ENCODE measurements at places on chromosomes 2 and 18.

DNA sequence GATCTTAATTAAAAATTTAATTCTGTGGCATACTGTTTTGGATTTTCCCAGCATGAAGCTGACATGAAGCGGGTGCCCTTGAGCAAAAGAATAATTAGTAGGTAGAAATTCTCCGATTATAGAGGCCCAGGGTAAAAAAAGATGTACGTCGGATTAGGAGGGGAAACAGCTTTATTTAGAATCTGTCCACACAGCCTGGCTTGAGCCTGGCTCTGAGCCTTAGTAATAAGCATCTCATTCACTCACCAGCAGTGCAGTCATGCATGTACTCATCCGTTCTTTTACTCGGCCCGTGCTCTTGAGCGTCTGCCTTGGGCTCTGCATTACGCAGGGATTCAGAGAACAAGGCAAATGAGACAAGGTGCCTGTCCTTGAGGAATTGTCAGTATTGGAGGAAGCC lies 219.3 kb downstream of the AGAP1 start:
- no peak for DNase-seq

- no peak for DNase-seq
These were observed 24.8 kb upstream of the SCN7A start for GRCh38 chr2:166518634-166519390.

- peak; percentile 63 for DNase-seq
These were observed 84.2 kb upstream of the LAPTM4A start for GRCh38 chr2:20135631-20136050.

GRCh38 chr2:151363709-151364108 lies 6.3 kb downstream of the TNFAIP6 start:
- DNase-seq, result no peak

DNA sequence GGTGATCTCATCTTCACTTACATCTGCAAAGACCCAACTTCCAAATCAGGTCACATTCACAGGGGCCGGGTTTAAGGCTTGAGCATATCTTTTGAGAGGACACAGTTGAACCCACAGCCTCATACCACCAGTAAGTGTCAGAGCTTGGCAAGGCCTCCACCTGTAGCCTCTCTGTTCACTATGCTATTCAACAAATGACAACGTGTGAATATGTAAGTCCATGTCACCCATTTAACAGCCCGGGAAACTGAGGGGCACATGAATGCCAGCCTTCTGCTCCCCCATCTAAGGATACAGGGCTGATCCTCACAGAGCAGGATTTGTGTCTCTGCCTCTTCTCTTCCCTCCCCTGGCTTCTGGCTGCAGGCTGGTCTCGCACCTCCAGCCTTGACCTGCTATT lies 3.5 kb upstream of the KCNF1 start:
- DNase-seq, result no peak

- DNase-seq, result no peak
These were observed 205.8 kb downstream of the ZNF385B start for GRCh38 chr2:179655627-179656026.

- peak; percentile 65 for DNase-seq
These were observed 435.4 kb downstream of the BCL11A start for GRCh38 chr2:60118061-60118460.

DNA sequence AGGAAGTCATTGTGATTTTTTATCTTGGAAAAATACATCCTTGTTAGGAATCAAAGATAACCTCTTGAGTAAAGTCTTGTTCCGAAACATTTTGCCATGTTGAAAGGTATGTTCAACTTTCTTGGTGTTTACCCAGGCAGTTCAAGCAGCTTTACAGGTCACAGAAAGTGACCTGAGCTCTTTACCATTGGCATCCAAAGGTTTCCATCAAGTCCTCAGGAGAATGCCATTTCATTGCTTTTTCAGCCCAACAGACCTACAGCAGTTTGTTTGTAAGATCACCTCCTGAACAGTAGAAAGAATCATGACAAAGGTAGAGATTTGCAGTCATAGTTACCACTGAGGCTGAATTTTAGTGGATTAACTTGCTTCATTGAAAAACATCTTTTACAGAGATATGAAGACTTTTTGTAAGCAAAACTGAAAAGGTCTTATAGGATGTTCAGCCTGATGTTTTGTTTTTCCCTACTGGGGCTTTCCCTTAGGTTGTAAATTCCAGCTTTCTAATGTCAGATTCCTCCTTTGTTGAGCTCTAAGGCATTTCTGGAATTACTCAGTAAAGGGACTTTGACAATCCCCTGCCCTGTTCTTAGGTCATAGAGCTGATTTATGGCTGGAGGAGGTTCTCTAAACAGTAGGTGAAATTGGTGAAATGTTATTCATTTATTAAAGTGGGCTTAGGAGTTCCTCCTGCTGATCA lies 236.8 kb upstream of the RBMS1 start:
- no peak for DNase-seq

GRCh38 chr2:128166746-128167353 lies 75.8 kb downstream of the UGGT1 start:
- no peak for DNase-seq

- DNase-seq, result no peak
These were observed 94.1 kb upstream of the SLC14A2 start for GRCh38 chr18:45521136-45521535.

DNA sequence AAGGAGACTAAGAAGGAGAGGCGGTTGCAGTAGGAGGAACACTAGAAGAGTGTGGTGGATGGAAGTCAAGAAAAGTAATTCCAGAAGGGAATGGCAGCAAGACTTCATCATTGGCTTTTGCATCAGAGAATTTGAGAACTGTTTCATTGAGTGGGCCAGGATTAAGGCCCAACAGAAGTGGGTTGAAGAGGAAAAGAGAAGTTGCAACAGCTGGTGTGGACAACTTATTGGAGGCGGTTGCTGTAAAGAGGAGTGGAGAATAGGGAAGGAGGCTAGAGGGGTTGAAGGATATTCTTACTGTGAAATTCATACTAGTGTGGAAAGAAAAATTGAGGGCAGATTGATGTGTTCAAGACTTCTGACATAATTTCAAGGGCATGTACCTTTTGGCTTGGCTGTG lies 168.7 kb upstream of the FN1 start:
- DNase-seq, result no peak

DNA sequence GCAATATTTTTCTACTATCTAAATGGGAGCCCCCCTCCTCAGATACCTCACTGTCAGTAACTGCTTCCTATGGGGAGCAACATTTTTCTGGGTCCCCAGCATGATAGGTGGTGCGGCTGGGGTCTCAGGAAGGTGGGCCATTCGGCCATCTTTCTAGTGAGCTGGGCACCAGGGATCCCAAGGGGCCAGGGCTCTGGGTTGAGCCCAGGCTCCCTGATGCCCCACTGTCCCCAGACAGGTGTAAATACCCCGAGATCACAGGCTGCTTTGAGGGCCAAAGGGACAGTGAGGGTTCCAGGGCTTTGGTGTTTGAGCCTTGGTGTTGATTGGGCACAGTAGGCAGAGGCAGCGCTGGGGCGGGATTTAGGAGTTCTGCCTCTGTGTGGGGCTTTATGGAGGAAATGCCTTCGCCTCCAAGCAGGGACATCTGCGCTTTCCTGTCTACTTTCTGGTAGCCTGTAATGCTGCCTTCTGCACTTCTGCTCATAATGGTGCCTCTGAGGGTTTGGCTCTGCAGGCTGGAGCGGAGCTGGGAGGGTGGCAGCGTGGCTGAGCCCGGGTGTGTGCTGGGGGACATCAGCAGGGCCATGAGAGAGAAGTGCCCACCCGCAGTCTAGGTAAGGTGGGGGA lies 5.3 kb downstream of the ITM2C start:
- no peak for DNase-seq

DNA sequence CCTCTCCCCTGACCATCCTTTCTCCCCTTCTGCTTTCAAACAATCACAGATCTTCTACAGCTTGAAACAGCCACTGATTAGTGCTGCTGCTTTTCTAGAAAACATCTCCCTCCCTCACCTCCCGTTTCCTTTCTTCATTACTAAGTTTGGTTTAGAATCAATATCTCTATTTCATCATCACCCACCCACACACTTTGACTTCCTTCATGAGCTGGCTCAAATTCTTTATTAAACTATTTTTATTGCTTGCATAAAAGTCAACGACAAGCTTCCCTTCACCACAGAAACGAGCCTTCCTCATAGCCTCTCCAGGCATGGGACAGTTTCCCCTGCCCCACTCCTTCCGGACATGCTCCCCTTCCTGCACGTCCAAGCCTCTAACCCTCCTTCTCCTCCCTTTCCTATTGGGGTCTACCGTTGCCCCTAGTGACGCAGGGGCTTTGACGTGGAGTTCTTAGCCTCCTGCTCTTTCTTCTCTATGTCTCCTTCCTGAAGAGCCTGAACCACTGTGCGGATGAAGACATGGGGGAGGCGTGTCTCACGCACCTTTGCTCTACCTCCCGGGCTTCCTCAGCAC lies 172.0 kb downstream of the AFF3 start:
- DNase-seq, result no peak

DNA sequence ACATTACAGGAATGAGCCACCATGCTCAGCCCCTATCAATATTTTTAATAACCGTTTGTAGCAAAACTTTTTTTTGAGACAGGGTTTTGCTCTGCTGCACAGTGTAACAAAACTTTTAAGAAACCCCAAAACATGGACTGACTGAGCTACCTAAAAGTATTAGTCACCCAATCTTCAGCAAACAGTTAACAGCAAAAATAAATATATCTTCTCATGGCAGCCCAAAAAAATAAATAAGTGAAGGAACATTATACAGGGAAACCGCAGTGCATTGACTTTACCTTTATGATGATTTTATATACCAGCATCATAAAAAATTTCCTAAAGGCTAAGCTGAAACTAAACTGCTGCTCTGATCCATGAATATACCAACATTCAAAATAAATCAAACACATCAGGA lies 424.6 kb downstream of the METTL4 start:
- no peak for DNase-seq

- DNase-seq, result peak; percentile 40
These were observed 782 bp downstream of the MTA3 start for GRCh38 chr2:42569116-42569711.

GRCh38 chr2:36013064-36013463 lies 342.5 kb upstream of the CRIM1 start:
- no peak for DNase-seq

DNA sequence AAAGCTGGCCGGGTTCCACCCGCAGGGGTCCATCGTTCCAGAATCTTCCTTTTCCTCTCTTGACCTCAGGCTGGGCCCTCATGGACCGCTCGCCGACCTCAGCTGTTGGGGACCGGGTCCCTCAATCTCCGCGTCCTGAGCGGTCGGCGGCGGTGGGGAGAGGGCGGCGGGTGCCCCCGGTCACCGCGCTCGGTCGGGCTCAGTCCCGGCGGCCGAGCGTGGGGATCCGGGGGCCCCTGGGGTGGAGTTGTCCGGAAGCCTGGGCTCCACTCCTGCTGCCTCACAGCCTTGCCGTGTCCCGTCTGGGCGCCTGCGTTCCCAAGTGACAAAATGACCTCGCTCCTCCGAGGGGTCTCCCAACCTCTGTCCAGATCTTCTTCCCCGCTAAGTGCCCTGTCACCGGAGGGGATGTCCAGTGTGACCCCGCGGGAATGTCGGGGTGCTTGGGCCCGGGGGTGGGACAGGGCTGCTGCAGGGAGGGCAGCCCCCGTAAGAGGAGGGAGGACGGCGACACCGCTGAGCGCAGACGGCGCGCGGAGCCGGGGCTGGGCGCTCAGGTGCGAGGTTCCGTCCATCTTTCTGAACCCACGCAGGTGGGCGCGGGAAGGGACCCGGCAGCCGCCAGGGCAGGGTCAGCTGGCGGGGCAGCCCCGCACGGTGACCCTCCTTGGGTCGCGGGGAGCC lies 16.0 kb upstream of the E2F6 start:
- no peak for DNase-seq

DNA sequence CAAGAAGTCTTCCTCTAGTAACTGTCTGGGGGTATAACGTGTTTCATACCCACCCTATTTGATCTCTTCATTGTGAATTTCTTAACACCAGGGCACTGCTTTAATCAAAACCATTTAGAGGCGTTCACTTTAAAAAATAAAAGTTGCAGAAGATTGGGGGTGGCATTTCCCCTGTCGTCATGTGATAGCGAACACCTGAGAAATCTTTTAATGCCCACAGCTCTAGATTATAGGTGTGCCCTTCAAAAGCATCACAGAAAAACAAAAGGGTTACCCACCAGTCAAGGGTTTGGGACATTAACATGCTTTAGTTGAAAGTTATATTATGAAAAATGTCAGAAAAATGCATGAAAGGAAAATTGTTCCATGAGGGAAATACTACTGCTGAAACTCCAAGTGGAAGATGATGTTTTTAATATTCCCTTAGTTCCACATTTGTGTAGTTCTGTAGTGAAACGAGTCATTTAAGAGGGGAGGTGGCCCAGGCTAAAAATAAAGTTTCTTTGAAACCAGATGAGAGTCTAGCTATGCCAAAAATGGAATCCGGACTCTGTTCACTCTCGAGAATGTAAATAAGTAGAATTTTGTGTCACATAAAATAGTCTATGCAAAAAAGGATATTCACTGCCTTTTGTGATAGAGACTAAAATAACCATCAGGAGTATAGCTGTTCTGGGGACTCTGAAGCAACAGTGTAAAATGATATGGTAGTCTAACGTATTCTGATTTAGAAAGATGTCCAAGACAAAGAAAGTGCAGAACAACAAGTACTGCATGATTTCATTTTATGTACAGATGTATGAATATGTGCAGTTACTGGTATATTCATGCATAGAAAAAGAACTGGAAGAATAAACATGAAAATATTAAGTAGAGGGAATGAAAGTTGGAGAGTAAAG lies 95.3 kb downstream of the TMEM247 start:
- no peak for DNase-seq

DNA sequence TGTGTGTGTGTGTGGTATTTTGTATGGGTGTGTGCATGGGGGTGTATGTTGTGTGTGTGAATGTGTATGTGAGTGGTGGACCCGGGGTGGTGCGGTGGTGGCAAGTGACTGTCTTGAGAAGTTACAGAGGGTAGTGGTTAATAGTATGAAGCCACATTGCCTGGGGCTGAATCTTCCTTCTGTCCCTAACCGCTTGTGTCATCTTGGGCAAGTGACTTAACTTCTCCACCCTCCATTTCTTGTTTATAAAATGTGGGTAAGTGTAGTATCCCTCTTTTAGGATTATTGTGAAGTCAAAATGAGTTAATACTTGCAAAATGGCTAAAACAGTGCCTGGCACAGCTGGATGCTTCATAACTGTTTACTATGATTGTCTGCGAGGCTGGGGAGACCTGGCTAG lies 63.5 kb downstream of the MYCN start:
- DNase-seq, result no peak

GRCh38 chr18:40957533-40958070 lies 997.4 kb upstream of the PIK3C3 start:
- no peak for DNase-seq

DNA sequence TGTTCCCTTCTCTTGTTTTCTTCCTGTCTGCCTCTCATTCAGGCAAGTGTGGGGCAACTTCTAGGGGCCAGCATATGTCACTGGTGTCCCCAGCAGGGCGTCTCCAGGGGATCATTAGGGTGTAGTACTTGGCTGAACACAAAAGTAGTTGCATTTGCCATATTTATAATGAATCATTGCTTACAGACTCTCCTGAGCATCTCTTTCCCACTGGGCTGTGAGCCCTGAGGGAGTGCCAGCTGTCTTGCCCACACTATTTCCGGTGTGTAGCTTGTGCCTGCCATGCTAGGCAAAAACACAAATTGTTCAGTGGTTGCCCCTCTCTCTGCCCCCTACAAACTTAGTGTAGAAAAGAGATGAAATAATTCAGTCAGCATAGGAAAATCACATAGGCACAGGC lies 40.8 kb upstream of the SCLY start:
- DNase-seq, result no peak
